Skin of body (tissue), 3 donors: ENCODE measurements at places on chromosomes 6 and 20. TPM values are rescaled to one million over a fixed set of nuclear protein-coding genes. Genes with fewer than 3 reads are reported as not detected.

GPX5 gene
- not detected for total RNA-seq

PTCHD4 gene
- 2.1 TPM for total RNA-seq

NKX2-2 gene
- not detected for total RNA-seq

GPLD1 gene
- total RNA-seq, result 10.2 TPM

SEMG1 gene
- total RNA-seq, result not detected

NMBR gene
- total RNA-seq, result not detected

SLX4IP gene
- total RNA-seq, result 6.8 TPM

GSTA1 gene
- not detected for total RNA-seq
